ENCODE measurements at places on chromosomes 1 and 21. TPM values are rescaled to one million over a fixed set of nuclear protein-coding genes. Genes with fewer than 3 reads are reported as not detected.

The TFF2 gene
- not detected for polyA plus RNA-seq

The C1orf105 gene
- polyA plus RNA-seq, result 76.7 TPM

The FTCD gene
- 0.62 TPM for polyA plus RNA-seq

The PLA2G2C gene
- polyA plus RNA-seq, result not detected
